Hippocampal formation (tissue), 2 donors: ENCODE measurements at places on chromosomes 3 and 15.
A peak's percentile ranks its signal among the peaks of the same experiment; 100 is the strongest.

DNA sequence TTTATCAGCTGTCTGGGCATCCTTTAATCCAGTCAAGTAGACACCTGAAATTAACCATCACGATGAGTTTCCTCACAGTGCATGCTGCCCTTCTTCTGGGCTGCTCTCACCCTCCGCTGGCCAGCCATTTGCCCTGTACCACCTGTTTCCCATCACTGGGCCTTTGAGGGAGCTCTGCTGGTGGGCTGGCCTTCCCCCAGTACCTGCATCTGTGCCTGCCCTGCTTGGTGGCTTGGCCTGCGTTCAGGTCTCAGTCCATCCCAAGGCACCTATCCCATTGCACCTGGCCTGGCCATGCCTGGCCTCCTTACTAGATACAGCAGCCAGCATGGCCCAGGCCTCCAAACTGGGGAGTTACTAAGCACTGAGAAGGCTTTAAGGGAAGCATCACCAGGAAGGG, 413.2 kb downstream of the NTRK3 start:
- DNase-seq, result no peak

DNA sequence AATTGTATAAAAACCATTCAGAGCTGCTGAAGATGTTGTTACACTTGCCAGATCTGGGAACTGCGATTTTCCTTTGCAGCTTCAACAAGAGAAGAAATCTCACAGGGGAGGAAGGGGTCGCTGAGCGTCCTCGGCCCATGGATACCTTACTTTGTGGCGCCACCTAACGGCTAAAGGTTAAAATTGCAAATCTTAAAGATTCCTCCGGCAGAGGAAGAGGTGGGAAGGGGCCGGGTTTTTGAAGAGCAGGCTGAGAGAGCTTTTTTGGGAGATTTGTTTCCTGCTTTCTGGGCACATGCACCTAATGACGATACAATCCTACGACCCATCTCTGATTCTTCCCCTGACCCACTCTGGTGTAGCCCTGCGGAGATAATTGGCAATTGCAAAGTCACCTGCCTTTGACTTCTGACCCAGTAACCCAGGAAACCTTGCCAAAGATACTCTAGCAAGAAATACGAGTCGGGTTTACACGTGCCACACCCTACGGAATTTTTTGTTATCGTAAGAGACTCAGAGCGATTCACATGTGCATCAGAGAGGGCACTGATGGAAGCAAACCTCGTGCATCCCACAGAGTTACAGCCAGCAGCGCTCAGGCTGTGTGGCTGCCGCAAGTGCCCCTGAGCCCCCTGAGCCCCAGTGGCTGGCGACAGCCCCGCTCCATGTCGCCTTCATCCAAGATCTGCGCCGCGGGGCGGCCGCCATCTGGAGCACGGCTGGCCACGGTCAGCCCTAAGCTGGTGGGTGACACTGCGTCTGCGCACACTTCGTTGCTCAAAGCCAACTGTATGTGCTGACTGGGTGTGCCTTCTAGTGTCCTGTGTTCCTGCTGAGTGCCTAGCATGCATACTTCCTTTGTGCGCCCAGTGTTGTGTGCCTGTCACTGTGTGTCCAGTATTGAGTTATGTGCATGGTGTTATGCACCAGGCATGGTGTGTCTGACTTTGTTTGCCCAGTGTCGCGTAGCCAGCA, 55.2 kb upstream of the CHRNA7 start:
- DNase-seq, result peak; percentile 28

DNA sequence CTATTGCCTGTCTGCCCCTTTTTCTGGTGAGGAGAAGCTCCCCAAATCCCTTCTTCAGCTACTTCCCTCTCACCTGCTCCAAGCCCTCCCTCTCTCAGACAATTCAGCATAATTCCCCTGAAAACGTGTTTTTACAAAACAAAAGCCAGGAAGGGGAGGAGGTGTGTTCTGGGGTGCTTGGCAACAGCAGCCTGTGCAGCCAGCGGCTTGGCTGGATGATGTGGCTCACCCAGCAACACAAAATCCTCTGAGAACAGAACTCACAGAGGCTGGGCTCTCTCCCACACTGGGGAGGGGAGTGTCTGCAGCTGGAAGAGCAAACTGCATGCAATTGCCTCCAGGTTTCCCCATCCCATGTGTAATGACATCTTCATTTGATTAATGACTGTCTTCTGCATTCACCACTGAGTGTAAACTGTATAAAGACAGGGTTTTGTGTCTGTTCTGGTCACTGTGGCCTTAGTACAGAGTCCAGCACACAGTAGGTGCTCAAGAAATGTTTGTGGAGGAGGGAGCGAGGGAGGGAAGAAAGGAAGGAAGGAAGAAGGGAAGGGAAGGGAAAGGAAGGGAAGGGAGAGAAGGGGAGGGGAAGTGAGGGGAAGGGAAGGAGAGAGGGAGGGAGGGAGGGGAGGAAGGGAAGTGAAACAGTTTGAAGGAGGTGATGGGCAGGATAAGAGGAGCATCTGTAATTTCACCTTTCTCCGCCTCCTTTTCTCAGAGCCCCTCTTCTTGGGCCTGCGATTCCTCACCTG, 70.1 kb upstream of the GLCE start:
- DNase-seq, result no peak

- no peak for DNase-seq
Measured at GRCh38 chr15:32688151-32688639, 29.6 kb upstream of the GREM1 start.

DNA sequence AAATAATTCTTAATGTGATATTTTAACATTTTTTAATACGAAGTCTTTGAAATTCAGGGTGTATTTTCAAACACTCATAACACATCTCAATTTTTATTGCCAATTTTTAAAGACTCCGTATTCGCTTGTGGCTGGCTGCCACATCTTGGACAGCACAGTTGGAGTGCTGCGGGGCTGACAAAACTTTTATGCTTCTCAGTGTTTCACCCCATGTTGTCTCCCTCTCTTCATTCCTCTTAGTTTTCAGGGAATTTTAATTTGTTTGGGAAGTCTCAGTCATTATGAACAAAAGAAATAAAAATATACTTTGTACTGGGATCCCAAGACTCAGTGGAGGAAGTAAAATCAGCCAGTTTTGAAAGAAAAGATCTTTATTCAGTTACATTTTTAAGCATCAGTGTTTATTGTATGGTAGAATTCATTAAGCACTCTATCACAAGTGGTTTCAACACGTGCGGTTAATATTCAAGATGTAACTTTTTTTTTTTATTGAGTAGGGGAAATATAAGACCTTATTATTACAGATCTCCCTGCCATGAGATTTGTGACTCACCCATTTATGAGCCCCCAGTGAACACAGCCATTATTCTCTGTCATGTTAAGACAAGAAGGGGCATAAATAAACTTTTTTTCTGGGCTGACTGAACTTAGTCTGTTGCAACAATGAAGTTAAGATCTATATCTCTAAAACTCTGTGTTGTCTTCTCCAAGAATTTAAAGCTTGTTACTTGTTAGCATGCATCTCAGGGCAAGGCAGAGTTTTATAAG, 26.8 kb downstream of the KAT2B start:
- no peak for DNase-seq

DNA sequence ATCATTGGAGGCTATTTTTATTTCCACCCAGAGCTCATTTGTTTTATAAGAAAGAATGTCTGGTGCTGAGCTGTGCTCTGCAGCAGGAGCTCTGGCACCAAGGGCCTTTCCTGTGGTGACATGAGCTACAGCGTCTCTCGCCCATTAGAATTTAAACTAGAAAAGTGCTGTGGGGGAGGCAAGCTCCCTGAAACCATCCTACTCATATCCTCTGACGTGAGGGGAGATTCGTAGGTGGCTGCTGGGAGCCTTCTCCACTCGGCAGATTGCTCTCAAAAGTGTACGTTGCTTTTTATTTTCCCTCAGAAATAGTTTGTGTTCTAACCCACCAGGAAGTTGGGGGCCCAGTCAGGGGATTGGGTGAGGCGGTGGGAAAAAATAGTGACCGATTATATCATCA, 76.3 kb upstream of the ARHGEF3 start:
- no peak for DNase-seq

GRCh38 chr3:196288141-196288460, 575 bp upstream of the PCYT1A start:
- no peak for DNase-seq

- no peak for DNase-seq
Measured at GRCh38 chr3:126473292-126474168, 2.2 kb downstream of the ZXDC start.

DNA sequence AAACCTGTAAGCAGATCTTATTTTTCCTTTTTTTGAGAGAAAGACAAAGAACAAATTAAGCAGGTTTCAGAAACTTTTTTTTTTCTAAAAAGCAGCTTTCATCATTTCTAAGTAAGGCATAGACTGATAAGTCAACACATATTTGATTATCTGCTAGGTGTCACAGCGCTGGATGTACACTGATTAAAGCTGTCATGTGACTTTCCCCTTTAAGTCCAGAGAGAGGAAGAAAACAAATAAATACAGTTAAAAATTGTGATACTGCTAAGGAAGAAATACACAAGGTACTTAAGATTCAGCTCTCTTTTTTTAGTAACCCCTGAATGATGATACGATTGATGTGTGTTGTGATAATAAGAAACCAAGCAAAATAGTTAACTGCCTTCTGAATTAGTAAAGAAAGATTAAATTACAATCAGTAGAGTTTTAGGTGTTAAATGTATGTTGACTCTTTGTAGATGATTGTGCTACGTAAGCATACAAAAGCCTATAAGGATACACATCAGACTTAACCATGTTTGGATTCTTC, 2.8 kb downstream of the GLCE start:
- DNase-seq, result no peak

- DNase-seq, result no peak
Measured at GRCh38 chr15:51121631-51122225, 27.0 kb upstream of the TNFAIP8L3 start.

DNA sequence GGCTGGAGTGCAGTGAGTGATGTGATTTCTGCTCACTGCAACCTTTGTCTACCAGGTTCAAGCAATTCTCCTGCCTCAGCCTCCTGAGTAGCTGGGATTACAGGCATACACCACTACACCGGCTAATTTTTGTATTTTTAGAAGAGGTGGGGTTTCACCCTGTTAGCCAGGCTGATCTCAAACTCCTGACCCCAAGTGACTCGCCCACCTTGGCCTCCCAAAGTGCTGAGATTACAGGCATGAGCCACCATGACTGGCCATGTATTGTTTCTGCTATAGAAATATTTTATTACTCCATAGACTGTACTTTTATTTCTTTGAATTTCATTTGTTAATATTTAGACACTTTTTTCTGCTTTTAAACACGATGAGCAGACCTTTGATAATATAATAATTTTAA, 60.4 kb downstream of the GTF2E1 start:
- DNase-seq, result no peak

DNA sequence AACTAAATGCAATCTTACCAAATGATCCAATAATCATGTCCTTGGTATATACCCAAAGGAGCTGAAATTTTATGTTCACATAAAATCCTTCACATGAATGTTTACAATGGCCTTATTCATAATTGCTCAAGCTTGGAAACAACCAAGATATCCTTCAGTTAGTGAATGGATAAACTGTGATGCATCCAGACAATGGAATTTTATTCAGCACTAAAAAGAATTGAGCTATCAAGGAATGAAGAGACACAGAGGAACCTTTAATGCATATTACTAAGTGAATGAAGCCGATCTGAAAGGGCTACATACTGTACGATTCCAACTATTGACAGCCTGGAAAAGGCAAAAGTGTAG, 168.4 kb downstream of the PDE8A start:
- DNase-seq, result no peak

GRCh38 chr3:149877668-149878067, 64.7 kb downstream of the RNF13 start:
- DNase-seq, result no peak

GRCh38 chr15:76187163-76187562, 124.1 kb downstream of the ETFA start:
- DNase-seq, result no peak

GRCh38 chr3:128266453-128266852, 113.2 kb downstream of the EEFSEC start:
- no peak for DNase-seq

GRCh38 chr3:138019281-138020069, 9.5 kb downstream of the CLDN18 start:
- DNase-seq, result no peak

- no peak for DNase-seq
Measured at GRCh38 chr15:80153900-80154299, 1.1 kb downstream of the FAH start.

DNA sequence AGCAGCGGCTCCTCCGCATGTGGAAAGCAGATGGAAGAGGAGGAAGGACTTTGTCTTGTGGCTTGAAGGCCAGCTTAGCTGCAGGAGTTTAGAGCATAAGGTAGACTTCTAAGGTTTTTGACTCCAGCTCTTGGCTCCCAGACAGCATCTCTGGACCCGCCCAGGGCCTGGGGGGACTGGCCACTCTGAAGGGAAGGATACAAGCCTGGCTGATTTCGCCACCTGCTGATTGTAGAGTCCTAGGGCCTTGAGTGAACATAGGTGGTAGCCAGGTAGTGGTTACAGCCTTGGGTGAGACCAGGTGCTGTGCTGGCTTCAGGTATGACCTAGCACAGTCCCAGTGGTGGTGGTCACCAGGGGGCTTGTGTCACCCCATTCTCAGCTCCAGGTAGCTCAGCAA, 48.4 kb upstream of the RPL35A start:
- DNase-seq, result no peak

DNA sequence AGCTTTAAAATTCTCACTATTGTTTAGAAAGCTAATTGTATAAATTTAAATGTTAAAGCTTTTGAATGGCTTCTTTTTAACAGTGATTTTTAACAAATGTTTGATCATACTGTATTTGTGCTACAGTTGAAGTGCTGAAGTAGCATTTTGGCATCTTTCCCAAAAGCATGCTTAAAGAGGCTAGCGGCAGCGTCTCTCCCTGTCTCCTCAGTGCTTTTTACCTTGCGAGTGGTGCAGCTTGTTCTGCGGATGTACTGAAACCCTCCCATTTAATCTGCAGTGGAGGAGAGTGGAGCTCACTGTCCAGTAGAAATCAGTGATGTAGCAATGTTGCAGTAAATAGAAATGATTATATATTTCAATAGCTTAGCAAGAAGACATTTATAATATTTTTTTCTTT, 43.7 kb downstream of the LRRC49 start:
- no peak for DNase-seq

DNA sequence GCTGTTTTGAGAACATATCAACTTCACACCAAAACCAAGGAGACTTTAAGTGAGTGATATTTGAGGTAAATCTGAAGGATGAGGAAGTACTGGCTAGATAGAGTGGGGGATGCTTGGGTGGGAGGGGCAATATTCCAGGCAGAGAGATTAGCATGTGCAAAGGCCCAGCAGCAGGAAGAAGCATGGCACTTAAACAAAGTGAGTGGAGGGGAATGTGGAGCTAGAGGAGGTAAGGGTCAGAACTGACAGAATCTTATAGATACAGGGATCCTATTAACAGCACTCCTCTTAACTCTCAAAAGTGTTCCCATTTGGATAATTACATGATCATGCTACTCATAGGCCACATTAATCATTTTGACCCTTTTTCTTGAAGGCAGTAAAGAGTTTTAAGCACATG, 41.4 kb upstream of the SPRED1 start:
- no peak for DNase-seq

DNA sequence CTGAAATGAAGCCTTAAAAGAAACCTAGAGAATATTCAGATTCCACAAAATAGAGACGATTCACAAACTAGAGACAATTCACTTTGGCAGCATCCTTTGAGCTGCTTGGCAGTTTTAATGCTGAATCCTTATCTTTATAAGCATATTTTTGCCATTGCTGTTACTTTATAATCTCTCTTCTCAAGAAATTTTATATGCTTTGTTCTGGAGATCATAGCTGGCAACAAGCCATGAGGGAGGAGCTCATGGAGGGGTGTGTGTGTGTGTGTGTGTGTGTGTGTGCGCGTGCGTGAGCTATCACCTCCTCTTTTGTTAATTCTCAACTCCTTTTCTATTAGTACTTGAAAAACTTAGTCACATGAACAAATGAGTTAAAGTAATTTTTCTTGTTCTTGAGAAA, 495.0 kb upstream of the RGMA start:
- no peak for DNase-seq
